ENCODE measurements at places on chromosomes 6 and 20.

- no peak for DNase-seq
Measured at GRCh38 chr20:9457136-9457535, 57.3 kb upstream of the LAMP5 start.

GRCh38 chr6:137863091-137863797 is 3.8 kb upstream of the TNFAIP3 start:
- no peak for DNase-seq

GRCh38 chr6:23589811-23590210 is 536.2 kb upstream of the NRSN1 start:
- no peak for DNase-seq

DNA sequence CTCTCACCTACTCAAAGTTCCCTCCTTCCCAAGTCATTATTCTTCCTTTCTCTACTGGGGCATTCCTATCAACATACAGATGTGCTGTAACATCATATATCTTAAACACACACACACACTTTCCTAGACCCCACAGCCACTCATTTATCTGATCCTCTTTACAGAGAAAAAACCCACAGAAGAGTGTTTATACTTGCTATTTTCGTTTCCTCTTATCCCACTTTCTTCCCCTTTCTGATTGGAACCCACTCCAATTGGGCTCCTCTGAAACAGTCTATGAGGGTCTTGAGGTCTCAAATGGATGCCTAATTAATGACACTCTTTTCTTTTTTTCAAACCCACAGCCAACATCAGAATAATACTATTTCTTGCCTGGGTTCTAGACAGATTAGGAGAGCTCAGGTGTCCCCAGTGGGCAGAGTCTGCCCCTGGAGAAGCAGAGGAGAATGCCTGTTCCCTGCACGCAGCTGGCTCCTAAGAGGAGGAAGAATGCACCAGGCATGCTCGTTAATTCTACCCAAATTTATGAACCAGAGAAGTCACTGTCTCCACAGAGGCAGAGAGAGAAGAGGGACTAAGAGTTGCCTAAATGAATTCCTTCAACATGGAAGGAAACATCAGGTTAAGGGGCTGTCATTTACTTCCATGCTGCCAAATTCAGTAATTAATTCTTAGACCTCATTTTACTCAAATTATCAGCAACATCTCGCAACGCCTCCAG is 65.9 kb downstream of the CRYBG1 start:
- DNase-seq, result no peak

DNA sequence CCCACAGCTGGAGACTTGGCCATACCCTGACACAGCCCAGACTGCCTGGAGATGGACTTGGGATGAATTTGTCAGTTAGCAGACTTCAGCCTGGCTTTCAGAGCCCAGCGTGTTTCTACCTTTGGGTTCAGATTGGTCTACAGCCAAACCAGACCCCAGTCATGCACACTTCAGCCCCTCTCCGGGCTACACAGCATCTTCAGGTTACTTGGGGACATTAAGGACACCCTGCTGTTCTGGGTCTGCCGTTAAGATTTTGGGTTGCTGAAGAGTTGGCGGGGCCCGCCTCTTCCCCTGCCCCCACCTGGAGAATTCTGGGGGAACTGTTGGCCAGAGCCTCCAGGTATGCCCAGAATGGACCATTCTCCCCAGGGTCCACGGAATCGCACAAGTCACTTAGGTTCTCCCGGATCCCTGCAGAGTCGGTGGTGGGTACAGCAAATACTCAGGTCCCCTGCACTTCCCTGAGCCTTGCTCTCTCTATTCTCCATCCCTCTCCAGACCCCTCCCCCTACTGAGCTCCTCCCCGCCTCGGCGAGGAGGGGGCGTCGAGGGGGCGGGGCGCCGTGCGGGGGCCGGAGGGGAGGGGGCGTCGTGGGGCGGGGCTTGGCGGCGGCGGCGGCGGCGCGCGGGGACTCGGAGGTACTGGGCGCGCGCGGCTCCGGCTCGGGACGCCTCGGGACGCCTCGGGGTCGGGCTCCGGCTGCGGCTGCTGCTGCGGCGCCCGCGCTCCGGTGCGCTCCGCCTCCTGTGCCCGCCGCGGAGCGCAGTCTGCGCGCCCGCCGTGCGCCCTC is at the start of gene PTK7:
PTK7 (plus strand) TSS at position 645 of the 794 bp plus-strand sequence. CDS start 175 bp downstream, outside the sequence.
- DNase-seq, result no peak

GRCh38 chr6:42514745-42515144 is 49.1 kb upstream of the UBR2 start:
- no peak for DNase-seq

GRCh38 chr6:75563032-75563431 is 38.6 kb upstream of the SENP6 start:
- peak; percentile 31 for DNase-seq

DNA sequence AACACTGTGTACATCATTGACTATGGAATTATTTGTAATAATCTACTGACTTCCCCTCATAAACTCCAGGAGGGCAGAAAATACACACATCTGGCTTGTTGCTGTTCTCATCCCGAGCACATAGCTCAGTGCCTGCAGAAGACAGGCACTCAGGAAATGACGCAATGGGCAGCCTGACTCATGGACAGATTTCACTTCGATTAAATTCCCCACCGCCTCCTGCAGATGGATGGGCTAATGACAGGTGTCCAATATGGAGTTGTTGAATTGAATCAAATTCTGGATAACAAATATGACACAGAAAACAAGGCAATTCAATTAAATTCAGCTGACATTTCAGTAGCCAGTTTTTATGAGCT is 9.1 kb downstream of the ANKRD60 start:
- no peak for DNase-seq

DNA sequence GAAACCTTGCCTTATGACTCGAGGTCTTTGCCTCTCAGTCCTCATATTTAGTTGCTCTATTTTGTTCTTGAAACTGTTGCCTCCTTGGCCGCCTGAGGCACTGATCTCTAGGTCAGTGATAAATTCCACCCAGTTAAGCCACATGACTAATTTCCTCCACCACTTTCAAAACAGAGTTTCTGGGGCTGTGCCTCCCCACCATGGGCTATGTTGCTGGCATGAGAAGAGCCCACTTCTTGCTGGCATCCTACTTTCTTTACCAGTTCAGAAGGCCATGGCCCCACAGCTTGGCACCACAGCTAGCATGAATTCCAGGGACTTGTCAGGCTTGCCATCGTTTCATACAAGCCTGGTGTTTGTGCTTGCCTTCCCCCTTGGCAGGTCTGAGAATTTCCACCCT is 361.4 kb upstream of the JAG1 start:
- DNase-seq, result no peak

DNA sequence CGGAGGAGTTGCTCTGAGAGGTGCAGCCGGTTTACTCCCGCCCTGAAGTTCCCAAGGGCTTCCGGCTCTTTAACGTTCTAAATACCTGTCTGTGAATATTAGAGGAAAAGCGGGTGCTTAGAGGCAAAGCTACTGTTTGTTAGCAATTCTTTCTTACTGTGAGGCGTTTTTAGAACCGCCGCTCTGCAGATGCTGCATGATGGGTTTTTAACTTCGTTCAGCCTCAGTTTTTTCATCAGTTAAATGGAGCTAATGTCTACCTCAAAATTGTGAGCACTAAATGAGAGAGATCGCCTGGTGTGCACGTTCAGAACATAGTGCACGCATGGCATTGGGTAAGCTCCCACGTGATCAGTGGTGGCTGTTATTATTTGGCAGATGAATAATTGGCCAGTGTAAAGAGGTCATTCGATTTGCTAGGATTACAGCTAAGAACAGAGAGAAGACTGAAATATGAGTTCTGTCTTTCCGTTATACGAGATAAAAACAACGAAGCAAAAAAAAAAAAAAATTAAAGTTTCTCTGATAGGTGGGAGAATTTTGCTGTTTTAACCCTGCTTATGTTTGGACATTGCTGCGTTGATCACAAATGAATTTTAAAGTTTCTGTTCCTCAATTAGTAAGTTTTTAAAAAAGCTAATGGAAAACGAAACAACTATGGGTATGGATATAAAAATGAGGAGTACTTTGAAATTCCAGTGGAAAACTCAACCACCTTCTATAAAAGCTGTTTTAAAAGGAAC is 660 bp upstream of the TFB1M start:
- DNase-seq, result peak; percentile 77

- DNase-seq, result no peak
Measured at GRCh38 chr6:151499551-151499950, 5.7 kb downstream of the CCDC170 start.

- no peak for DNase-seq
Measured at GRCh38 chr6:22958677-22959076, 389.3 kb downstream of the HDGFL1 start.

GRCh38 chr20:24917797-24918578 is 31.1 kb upstream of the CST7 start:
- DNase-seq, result peak; percentile 35

GRCh38 chr6:21664314-21665109 is 71.0 kb downstream of the SOX4 start:
- no peak for DNase-seq

- no peak for DNase-seq
Measured at GRCh38 chr6:148629592-148630465, 117.0 kb upstream of the UST start.

- no peak for DNase-seq
Measured at GRCh38 chr6:56914798-56915658, 39.9 kb upstream of the BEND6 start.

Measured in CD4-positive, alpha-beta T cell treated with Interleukin-4 for 4 hours (primary cell).